GM04503 (cell line): ENCODE measurements at places on chromosomes 13 and 19.

GRCh38 chr19:40724855-40725254 is 7.9 kb downstream of the ITPKC start:
- no peak for DNase-seq

- no peak for DNase-seq
Observed at GRCh38 chr13:112320303-112320702, 55.9 kb upstream of the SPACA7 start.

DNA sequence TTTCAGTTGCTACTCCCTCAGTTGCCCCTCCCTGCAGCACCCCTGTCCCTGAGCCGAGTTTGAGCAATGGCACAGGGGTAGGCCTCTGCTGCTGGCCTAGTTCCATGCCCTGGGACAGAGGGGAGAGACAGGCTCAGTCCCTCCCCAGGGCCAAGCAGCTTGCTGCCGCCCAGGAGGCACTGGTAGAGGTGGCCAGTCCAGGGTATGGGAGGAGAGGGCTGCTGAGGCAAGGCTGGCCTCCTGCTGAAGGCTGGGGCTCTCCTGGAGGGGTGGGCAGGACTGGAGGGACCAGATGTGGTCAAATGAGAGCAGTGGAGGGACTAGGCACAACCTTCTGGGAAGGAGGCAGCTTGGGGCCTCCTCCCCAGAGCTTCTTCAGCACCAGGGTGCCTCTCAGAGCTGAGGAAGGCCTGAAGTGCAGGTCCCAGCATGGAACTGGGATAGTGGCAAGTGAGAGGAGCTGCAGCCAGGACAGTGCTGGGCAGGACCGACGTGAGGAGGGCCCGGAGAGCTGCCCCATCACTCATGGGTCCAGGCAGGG is 29.8 kb upstream of the VSTM2B start:
- DNase-seq = no peak

GRCh38 chr13:40476175-40476958 is 190.1 kb downstream of the FOXO1 start:
- peak; percentile 9 for DNase-seq

GRCh38 chr13:105338006-105338405 is 1197.5 kb downstream of the EFNB2 start:
- DNase-seq = no peak

DNA sequence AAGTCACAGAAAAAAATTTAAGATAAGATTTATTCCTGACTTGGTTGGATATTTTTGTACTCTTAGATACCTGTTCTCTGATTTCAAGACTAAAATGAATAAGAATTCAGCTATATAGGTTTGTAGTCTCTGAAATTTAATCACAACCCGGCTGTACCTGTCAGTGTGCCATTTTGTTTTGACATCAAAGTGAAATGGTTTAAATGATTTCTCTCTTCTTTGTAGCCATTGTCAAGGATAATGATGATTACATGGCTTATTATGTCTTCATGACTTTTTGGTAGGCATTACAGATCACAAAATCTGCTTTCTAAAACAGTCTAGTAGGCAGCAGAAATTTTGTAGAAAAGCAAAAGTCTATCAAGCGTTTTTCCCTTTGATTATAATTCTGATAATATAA is 72.5 kb downstream of the PCDH17 start:
- no peak for DNase-seq

DNA sequence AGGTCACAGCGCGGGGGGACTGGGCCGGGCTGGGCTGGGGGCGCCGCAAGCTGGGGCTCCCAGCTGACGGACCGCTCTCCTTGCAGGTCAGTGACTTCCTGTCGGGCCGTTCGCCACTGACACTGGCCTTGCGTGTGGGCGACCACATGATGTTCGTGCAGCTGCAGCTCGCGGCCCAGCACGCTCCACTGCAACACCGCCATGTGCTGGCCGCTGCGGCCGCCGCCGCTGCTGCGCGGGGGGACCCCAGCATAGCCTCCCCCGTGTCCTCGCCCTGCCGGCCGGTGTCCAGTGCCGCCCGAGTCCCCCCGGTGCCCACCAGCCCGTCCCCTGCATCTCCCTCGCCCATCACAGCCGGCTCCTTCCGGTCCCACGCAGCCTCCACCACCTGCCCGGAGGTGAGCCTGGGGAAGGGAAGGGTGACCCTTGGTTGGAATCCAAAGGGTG is 5.7 kb downstream of the MIDN start:
- no peak for DNase-seq

DNA sequence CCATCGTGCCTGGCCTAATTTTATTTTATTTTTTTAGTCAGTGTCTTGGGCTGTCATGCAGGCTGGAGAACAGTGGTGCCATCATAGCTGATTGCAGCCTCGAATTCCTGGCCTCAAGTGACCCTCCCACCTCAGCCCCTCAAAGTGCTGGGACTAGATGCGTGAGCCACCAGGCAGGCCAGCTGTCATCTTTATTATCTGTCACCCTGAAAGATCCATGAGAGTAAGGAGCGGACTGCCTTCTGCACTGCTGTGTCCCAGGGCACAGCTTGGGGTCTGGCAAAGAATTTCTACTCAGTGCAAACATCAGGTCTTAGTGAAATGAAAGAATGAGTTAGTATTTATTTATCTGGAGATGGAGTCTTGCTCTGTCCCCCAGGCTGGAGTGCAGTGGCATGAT is 9.5 kb upstream of the TLE5 start:
- DNase-seq = no peak

GRCh38 chr13:38372820-38373383 is 23.3 kb downstream of the UFM1 start:
- no peak for DNase-seq

- no peak for DNase-seq
Observed at GRCh38 chr13:81551036-81551435, 1210.1 kb upstream of the SPRY2 start.

GRCh38 chr13:58991826-58992477 is 1171.8 kb downstream of the DIAPH3 start:
- no peak for DNase-seq

DNA sequence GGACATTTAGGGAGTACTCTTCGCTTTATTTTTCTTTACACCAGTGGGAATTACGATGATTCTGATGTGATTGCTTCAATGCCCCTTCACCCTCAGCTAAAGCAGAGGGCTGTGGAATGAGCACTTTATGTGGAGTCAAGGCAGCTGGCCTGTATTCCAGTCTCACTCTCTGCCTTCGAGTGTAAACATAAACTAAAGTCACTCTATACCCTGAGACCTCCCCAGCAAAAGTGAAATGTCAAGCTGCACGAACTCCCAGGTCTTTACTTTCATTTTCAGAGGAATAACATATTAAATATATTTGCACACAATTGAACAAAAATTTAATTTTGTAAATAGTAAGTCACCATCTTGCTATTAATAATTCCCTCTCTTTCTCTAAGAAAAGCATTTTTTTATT is 557.1 kb downstream of the DACH1 start:
- DNase-seq = no peak

GRCh38 chr13:28548872-28549271 is 53.9 kb upstream of the FLT1 start:
- DNase-seq = no peak

- no peak for DNase-seq
Observed at GRCh38 chr13:98765996-98766519, 13.6 kb upstream of the SLC15A1 start.

GRCh38 chr19:45152504-45153338 is 8.1 kb downstream of the NKPD1 start:
- no peak for DNase-seq

DNA sequence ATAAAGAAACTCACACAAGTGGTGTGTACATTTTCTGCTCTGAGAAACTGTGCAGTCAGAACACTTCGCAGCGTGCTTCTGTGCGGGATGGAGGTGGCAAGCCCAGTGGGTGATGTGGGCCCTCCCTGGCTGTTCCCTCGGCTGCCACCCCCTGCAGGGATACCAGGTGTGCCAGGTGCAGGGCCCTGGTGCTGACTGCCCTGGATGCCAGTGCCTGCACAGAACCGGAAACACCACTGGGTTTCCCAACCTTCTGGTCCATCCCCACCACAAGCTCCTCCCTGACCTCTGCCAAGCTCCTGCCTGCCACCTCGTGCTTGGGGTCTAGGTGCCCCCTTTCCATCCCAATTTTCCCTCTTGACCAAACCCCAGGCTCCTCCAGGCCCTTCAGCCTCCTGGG is 81.9 kb upstream of the MCF2L start:
- DNase-seq = no peak

DNA sequence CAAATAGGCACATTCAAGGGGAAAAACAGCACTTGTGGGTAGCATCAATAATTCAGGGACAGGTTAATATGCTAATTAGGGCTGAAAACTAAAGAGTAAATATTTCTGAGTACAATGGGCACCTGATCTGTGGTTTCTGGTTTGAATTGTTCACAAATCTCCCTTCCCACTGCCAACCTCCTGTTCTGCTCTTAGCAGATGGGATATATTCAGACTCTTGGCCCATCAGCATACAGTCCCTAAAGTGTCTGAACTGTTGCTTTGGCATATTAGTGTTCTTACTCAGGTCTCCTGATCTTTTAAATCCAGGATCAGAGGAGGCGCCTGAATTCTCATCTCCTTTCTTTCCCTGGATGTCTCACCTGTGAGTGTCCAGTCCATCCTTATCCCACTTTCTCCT is 8.2 kb upstream of the LRCH1 start:
- no peak for DNase-seq

- no peak for DNase-seq
Observed at GRCh38 chr19:18362934-18363542, 22.6 kb downstream of the PGPEP1 start.

DNA sequence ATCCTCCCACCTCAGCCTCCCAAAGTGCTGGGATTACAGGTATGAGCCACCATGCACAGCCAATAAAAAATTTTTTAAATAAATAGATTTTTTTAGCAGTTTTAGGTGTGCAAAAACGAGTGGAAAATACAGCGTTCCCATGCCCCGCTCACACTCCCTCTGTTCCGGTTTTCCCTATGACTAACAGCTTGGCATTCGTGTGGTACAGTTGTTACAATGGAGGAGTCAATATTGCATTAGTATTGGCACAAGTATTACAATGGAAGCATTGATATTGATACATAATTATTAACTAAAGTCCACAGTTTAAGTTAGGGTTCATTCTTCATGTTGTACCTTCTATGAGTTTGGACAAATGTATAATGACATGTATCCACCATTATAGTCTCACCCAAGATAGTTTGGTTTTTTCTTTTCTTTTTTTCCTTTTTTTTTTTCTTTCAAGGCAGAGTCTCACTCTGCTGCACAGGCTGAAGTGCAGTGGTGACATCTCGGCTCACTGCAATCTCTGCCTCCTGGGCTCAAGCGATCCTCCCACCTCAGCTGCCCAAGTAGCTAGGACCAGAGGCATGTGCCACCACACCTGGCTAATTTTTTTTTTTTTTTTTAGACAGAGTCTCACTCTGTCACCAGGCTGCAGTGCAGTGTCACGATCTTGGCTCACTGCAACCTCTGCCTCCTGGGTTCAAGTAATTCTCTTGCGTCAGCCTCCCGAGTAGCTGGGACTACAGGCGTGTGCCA is 15.4 kb upstream of the RAB20 start:
- DNase-seq = no peak

- no peak for DNase-seq
Observed at GRCh38 chr19:10095622-10095947, 6.9 kb downstream of the ANGPTL6 start.

DNA sequence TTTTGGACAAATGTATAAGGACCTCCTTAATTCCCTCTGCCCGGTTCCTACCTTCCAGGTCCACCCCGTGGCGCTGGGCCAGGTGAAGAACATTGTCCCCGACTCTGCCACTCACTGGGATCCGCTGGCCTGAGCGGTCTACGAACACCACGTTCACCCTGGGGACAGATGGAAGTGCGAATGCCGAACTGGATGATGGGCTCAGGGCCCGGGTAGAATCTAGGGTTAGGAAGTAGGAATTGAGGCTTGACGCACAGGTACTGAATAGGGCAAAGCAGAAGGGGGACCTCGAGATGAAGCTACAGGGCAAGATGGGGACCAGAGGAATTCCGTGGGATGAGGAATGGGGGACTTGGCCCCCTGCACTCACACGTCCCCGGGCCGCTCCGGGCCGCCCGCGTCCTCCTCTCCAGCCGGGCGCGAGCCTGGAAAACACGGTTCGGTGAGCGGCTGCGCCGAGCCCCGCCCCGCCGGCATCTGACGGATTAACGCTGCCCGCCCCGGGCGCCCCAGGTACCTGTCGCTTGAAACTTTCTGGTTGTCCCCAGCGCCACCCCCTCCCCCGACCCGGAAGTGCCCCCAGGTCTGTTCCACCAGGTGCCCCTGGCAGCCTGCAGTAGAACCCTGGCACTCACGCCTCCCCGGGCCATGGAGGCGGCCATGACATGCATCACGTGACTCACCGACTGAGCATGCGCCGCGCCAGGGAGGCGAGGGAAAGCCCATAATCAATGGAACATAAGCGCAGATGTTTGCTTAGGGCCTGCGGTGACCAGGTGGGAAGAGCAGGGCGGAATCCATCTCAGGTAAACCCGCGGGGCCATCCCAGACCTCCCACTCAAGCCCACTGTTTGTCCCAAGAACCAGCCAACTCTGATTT is at the start of gene FDX2:
Gene FDX2, minus strand, starts transcription at position 681 of the 880 bp plus-strand sequence. Its CDS starts 19 bp downstream, at position 662.
- DNase-seq = no peak

- DNase-seq = no peak
Observed at GRCh38 chr13:40348096-40348679, 318.3 kb downstream of the FOXO1 start.

DNA sequence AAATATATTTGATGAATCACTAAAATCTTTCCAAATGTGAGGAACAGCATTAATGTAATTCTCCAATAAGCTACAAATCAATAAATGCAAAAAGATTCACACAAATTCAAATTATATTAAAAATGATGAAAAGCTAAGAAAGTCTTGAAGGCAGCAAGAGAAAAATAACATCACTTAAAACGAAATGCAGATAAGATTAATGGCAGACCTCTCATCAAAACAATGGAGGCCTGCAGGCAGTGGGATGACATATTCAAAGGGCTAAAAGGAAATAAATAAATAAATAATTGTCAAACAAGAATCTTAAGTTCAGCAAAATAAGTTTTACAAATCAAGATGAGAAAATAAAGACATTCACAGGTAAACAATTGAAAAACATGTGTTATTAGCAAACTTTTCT is 952.1 kb downstream of the SLITRK6 start:
- DNase-seq = no peak

- DNase-seq = no peak
Observed at GRCh38 chr19:33152176-33152575, 20.3 kb downstream of the WDR88 start.

DNA sequence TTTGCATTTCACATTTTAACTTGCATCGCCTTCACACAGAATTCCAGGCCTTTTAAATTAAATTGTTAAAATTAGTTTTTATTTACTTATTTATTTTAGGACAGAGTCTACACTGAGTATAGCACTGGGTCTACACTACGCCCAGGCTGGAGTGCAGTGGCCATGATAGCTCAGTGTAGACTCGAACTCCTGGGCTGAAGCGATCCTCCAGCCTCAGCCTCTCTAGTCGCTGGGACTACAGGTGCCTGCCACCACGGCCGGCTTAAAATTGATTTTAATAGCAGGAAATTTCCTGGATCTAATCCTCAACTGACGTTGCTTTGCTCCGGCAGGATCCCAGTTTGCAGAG is 301 bp upstream of the ZNF610 start:
- no peak for DNase-seq
